CD4-positive, alpha-beta T cell (primary cell): ENCODE measurements at places on chromosomes 6 and 20.

DNA sequence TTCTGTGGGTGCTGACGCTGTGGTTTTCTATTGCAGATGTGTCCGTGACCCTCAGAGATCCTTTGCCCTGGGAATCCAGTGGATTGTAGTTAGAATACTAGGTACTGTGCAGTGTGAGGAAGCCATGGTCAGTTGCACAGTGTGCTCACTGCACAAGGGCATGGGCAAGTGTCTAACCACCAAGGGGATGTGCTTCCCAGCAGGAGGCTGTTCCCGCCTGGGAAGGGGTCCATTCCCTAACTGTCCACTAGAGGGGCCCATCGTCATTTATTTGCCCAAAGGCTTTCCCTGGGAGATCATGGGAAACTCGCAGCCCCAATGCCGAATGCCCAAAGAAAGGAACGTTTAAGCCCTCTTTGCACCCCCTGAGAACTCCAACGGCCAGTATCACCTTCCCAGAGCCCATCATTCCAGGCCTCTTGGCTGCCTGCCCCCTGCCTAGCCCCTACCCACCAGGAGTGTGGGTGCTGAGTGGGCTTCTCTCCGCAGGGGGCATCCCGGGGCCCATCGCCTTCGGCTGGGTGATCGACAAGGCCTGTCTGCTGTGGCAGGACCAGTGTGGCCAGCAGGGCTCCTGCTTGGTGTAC is 26.2 kb downstream of the SLCO4A1 start:
- DNase-seq: peak; percentile 38

DNA sequence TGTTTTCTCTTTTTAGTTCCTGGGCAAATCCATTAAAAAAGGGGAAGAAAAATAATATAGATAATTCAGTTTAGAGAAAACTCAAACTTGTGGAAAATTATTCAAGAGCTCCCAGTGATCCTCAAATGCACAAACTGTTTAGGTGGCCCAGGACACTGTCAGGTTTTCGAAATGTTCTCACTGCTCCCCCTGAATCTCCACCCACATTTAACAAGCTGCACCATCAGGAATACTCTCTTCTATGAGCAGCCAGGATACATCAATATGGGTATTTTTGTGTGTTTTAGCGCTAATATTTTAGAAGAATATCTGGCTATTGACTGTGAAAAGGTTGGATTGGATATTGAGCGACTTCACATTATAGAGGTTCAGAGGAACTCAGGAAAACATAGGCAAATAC is 43.9 kb downstream of the OR2B2 start:
- no peak for DNase-seq

DNA sequence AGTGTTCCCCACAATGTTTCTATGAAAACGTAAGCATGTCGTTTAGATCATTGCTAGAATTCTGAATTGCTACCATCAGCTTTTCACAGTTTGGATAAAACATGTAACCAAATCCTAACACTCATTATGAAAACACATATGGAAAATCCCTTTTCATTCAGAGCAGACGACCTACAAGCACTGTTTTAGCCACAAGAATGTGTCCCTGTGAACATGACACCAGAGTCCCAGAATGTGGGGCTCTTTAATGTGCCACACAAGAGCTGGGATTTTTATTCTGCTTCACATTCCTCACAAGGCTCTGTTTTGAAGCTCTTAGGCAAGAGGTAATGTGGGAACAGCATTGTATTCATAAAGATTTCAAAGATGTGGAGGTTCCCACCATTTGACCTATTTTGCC is 141.1 kb upstream of the CITED2 start:
- DNase-seq: no peak

DNA sequence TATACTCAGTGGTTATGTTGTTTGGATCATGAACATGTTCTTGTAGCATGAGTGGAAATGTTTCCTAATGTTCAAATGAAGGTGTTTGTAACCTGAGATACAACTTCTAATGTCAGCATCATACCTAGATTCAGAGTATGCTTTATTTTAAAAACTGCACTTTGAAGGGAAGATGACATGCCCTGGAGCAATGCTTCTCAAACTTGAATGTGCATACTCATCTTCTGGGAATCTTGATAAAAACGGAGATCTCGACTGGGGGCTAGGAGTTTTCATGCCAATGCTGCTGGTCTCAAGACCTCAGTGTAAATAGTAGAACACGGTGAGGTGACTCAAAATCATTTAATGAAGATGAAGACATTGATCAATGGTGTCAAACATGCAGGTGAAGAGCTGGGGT is 440.0 kb upstream of the NOX3 start:
- DNase-seq: no peak

DNA sequence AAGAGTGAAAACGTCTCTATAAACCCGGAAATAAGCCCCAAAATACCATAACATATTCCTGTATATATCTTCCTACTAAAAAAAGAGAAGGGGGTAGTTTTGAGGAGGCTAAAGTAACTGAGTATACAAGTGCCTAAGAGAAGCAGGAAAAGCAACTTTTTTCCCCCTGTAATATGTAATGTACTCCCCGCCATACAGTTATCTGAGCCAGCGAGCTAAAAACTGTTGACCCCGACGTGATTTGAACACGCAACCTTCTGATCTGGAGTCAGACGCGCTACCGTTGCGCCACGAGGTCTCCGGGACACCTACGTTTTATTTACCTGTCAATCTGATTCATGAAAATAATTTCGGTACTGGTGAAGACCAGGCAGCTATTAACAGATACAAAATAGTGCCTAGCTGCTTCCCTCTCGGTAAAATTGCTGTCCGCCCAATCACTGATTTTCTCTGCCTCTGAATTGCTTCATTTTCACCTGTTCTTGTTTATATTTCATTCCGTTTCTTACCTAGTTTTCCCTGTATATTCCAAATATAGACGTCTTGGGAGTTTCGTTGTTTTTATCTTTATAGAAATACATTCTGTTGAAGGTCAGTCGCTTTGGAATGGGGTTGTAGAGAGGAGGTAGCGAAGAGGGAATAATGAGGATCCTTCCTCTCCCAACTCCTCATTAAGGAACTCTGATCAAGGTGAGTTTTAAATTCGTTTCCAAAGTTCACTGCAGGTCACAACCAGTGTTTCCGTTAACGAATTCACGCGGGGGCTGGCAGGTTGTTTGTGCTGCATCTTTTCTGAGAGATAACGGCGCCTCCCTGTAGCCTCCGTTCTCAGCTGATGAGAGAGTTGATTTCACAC is 33.6 kb upstream of the BTN3A2 start:
- DNase-seq: peak; percentile 31

GRCh38 chr6:138309695-138310094 is 68.0 kb upstream of the SMIM28 start:
- DNase-seq: no peak

DNA sequence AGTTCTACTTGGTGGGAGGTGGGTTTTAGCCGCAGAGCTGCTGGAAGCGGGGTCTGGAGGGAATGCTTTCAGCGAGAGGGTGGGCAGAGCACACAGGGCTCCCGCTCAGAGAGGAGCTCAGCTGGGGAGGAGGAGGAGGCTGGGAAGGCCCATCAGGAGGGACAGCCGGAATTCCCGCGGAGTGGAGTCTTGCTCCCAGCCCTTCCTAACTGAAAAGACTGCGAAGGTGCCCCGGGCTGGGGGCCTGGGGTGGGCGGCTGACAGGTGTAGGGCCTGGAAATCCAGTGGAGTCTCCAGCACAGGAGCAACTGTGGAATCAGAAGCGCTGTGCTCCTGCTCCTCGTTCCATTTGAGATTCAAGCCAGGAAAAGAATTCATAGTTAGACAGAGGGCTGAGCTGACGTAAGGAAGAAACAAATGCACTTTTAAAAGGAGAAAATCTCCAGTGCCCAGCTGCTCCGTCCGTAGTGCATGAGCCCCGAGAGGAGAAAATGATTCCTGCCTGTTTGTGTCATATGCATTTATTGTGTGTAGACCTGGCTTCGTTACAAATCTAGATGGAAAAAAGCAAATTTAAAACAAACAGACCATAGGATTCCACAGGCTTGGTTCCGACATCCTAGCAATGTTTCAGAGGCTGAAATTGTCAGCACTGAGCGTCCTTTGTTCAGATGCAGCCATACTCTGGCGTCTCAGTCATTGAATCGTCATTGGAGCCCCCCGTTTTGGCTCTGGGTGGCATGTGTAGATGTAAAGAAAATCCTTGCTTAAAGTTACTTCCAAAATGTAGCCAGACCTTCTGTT is 197.7 kb downstream of the SMOC2 start:
- no peak for DNase-seq

- DNase-seq: no peak
Observed at GRCh38 chr20:54646156-54646517, 170.7 kb downstream of the DOK5 start.

DNA sequence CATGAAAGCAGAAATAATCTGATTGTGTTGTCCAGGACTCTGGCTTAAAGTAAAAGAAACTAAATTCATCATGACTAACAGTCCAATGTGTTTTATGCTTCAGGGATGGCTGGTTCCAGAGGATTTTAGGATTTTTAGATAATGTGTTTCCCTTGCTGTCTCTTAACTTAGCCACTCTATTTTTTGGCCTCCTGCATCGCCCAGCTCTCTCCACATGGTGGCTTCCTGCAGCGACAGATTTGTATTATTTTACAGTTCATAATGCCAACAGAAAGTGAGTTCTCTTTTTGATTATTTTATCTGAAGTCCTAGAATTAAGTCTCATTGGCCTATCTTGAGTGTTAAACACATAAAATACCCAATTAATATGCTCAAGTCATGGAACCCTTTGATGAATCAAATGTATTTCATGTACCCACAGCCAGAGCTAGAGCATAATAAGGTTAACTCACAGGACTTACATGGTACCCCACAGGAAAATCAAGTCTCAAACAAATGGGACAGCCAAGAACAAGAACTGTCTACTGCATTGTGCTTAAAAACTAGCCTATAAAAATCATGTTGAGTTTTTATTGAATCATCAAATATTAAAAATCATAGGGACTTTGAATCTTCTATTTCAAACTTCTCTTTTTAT is 582.5 kb downstream of the DOK5 start:
- DNase-seq: no peak

GRCh38 chr6:170307080-170307545 is 555 bp downstream of the FAM120B start:
- no peak for DNase-seq

DNA sequence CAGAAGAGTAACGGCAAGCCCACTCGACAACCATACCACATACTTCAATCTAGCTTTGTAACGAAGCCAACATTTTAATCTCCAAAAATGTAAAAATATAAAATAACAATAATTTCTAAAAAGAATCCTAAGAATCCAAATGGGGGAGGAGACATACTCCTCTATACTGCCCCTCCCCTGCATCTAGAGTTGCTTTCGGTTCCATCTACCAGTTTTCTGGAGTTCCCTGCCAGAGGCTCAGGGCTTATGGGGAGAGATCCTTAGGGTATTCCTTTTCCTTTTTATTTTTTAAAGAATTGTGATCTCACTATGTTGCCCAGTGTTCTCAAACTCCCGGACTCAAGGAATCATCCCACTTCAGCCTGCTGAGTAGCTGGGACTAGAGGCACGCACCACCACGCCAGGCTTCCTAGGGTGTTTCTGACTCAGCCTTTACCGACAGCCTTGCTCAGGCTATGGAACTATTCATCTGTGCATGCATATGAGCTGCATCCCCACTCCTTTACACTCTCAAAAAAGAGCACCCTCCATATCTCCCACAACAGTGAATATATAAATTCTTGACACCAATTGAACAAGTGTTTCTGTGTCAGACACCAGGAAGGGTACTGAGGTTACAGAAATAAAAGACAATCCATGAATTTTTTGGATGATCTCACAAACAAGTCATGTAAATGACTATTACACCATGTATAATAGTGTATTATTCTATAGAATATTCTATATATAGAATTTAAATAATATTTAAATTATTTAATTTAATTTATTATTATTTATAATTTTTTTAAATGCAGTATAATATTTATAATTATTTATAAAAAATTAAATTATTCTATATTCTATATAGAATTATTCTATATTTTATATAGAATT is 40.7 kb upstream of the UBR2 start:
- no peak for DNase-seq

DNA sequence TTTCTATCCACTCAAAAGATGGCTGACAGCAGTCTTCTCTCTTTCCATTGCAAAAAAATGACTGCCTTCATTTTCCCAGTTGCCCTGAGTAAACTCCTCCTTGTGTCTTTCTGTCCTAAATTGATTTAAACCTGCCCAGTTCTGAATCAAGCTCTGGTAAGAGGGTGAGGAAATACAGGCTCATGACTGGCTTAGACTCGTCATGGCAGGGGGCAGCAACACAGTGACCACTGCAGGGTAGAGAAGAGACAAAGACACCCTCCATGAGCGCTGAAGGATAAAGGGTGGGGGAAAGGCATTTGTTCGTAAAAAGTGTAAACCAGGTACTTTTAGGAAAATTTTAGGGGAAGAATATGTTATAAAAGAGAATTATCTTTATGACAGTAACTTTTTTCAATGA is 738.2 kb upstream of the FLRT3 start:
- no peak for DNase-seq

DNA sequence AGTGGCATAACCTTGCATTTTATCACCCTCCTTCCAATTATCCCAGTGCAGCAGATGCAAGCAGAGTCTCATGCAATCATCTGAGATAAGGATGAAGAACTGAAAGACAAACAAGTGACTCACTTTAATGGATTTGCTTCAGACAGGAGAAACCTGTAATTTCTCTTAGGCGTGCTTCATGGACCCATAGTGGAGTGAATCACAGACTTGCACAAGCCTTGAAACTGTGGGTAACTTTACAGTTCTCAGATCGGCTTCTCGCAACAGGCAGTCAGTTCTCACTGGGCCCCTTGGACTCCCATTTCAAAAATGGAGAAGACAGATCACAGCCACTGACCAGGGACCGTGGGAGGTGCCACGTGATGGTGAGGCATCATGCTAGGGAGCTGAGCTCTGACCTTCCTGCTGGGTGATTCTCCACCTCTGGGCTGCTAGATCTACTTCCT is at the start of gene ADGRF4:
TSS of gene ADGRF4 (plus strand) at position 239 of the 446 bp plus-strand sequence. CDS start 8,666 bp downstream, outside the sequence.
- no peak for DNase-seq

DNA sequence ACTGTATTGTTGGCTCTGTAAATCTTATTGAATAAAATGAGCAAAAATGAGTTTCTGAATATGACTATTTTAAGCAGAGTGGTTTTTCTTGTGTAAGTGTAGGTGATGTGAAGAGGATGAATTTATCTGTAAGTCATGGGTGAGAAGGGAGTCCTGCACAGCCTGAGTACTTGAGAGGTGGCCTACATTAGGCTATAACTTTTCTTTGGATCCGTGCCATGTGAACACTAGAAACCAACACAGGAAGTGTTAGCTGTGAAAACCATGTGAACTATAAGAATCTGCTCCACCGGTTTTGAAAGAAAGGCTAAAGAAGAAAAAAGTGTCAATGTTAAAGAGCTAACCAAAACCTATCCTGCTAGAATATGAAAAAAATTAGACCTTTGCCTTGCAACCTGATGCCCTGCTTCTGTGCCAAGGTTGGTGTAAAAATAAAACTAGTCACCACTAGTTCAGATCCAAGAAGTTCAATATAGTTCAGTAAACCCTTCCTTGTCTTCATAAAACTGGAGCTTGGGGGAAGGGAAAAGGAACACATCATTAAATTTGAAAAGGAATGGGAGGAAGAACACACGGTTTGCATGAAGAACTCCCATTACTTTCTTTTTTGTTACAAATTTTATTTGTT is 21.3 kb downstream of the PLCB1 start:
- no peak for DNase-seq

- no peak for DNase-seq
Observed at GRCh38 chr20:14344746-14345145, 7.3 kb upstream of the FLRT3 start.

GRCh38 chr6:111817451-111818120 is 55.7 kb downstream of the FYN start:
- DNase-seq: no peak

GRCh38 chr6:135657207-135657606 is 159.7 kb upstream of the AHI1 start:
- DNase-seq: no peak
